ENCODE measurements at places on chromosomes 7 and 10. TPM values are rescaled to one million over a fixed set of nuclear protein-coding genes. Genes with fewer than 3 reads are reported as not detected.

DNA sequence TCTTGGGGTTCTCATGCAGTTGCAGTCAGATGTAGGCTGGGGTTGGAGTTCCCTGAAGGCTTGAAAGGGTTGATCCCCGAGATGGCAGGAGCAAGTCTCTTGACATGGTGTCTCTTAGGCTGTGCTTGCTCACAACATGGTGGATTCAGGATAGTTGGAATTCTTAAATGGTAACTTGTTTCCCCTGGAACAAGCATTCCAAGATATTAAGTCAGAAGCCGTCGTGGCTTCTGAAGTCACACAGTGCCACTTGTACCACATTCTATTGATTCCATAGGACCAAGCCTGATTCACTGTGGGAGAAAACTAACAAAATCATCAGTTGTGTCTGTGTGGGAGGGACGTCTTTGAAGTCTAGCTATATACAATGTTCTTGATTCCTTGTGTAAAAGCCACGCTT lies 3.5 kb upstream of the SLC35B4 start:
- no peak for DNase-seq

GRCh38 chr7:4513450-4513849 lies 168.6 kb upstream of the FOXK1 start:
- no peak for DNase-seq

- no peak for DNase-seq
These were observed 1.4 kb upstream of the TWIST1 start for GRCh38 chr7:19118636-19119371.

DNA sequence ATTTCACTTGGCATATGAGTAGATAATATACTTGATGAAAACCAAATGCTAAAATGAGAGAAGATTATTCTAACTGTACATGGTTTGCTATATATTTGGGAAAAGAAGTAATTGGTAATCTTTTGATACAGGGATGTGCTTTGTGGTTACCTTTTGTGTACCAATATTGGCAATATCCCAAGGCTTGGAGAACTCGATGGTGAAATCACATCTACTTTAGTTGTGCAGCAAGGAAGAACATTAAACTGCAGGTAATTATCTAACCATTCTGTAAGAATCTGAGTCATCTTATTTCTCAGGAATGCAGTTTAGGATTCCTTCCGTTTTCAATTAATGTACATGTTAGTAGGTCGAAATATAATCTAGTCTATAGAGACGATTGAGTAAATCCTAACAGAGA lies 64.1 kb downstream of the SRI start:
- no peak for DNase-seq

- peak; percentile 96 for DNase-seq
These were observed 16.9 kb upstream of the ZFAND2A start for GRCh38 chr7:1176891-1177373.

GRCh38 chr7:130904031-130904757 lies 170.2 kb upstream of the KLF14 start:
- DNase-seq = no peak

DNA sequence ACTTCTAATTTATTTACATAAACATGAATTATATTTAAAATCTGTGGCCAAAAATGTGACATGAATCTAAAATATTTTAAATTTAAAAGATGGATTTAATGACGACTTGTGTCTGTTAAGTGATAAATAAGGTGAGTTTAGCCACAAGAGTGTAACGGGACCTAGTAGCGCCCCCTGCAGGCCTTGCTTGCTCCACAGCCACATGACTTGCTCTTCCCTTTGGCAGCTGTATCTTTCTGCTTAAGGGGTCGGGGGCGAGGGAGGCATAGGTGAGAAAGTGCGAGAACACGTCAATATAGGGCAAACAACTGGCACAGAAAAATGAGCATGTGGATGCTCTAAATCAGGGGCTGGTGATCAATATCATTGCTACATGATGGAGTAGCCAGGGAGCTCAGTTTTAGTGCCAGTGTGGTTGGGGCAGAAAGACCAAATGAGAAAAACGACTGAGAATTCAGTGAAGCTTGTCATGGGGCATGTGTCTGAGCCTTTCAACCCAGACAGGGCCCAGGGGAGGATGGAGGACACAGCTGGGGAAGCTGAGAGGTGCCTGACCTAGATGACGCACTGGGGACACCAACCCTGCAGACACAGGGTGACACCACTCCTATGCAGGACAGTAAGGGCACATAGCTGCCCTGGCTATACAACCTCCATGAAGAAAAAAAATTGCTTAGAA lies 49.8 kb downstream of the PAXIP1 start:
- DNase-seq = peak; percentile 55

GRCh38 chr10:35493196-35494118 lies 111.7 kb upstream of the GJD4 start:
- DNase-seq = no peak

DNA sequence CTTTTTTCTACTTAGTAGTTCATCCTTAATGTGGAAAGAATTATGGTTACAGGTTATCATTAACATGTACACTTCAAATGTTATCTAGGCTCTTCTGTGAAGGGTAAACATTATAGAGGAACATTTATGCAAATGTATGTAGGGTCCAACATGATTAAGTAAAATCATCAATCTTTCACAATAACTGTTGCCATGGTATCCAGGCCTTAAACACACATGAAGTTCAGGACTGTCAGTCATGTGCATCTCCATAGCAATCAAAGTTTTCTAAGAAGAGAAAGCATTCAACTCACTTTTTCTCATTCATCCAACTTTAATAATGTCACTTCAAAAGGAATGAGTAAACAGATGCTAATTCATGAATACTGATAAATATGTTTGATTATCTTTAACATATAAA lies 83.6 kb downstream of the DNAJC1 start:
- DNase-seq = no peak

DNA sequence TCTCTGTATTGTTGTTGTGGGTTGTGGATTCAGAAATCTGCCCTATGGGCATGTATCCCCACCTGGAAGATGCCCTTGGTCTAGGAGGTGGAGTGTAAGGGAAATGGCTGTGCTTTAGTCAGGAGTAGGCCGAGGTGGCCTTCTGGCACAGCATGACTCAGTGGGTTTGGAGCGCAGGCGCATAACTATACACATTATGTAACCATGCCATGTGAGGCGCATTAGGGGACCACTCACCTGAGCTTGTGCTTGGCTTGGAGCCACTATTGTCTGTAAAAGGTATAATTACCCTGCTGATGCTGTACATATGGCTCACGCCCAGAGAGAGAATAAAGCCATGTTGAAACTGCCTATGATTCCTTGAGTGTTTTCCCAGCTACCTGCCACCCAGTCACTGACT lies 20.6 kb upstream of the ADAMTS14 start:
- no peak for DNase-seq

- peak; percentile 66 for DNase-seq
These were observed 23.6 kb upstream of the PFKP start for GRCh38 chr10:3043512-3044368.

GRCh38 chr10:35795131-35795824 lies 153.2 kb upstream of the FZD8 start:
- no peak for DNase-seq

DNA sequence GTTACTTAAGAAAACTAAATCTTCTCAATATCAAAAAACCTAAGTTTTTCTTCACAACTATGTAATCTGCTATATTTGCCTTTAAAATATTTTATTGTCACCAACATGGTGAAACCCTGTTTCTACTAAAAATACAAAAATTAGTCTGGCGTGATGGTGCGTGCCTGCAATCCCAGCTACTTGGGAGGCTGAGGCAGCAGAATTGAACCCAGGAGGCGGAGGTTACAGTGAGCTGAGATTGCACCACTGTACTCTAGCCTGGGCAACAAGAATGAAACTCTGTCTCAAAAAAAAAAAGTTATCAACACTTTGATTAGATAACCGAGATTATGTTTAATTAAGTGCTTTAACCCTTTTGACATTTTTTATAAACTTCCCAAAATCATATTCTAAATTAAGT lies 28.3 kb upstream of the CLDN4 start:
- DNase-seq = no peak

DNA sequence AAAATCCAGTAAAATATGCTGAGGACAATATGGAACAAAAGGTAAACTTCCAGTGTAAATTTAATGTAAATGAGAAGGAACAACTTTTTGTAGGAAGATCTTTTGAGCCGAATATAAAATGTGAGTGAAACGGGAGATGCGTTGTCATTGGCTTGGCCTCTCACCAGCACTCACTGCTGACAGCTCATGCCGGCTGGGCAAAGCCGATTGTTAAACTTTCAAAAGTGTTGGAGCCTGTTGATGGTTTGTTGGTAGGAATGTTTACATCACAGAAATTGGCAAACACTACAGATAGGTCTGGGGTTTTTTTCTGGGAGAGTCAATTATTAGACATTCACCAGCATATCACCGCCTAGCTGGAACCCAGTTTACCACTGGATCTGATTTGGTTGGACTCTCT lies 6.1 kb downstream of the PSTK start:
- no peak for DNase-seq

DNA sequence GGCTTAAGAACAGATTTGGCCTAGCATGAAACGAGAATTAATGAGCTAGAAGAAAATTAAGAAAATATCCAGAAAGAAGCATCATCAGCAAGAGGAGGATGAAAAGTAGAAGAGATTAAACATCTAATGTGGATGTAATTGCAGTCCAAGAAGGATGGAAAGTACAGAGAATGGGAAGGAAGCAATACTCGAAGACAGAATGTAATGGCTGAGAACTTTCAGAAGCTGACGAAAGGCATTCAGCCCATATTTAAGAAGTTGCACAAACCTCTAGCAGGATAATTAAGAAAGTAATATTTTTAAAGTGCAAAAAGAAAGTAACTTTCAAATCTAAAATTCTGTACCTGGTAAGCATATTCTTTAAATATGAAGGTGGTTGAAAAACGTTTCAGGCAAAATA lies 60.7 kb downstream of the TRIM24 start:
- DNase-seq = no peak

- DNase-seq = no peak
These were observed 18.2 kb downstream of the MYOZ1 start for GRCh38 chr10:73623056-73623455.

GRCh38 chr7:26101361-26102151 lies 50.4 kb upstream of the NFE2L3 start:
- no peak for DNase-seq

GRCh38 chr10:79152423-79152817 lies 83.7 kb downstream of the ZMIZ1 start:
- DNase-seq = no peak

DNA sequence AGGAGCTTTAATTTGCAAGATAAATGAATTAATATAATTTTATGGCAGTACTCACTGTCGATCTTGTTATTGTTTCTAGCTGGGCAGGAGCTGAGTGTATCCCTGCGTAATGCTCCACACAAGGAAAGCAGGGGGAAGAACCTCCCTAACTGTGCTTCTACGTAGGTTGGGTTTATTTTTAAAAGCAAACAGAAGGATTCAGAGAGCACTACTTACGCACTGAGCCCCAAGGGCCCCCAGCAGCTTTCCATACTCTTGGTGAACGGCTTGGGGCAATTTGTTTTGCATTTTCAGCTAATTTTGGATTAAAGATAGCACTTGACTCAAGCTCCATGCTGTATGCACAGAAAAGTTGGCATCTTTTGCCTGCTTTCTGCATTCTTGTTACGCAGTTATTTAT lies 9.6 kb downstream of the DUSP5 start:
- no peak for DNase-seq

BLNK gene
- 7.1 TPM for total RNA-seq

TCAF2 gene
- total RNA-seq = 7.3 TPM

RASSF4 gene
- total RNA-seq = 23.4 TPM

PNLIPRP3 gene
- 0.20 TPM for total RNA-seq

FAM25G gene
- not detected for total RNA-seq

GNAI1 gene
- 24.5 TPM for total RNA-seq

TRIM50 gene
- total RNA-seq = not detected

All from upper lobe of left lung (tissue), 6 donors.